Hematopoietic multipotent progenitor cell (in vitro differentiated cells): ENCODE measurements at places on chromosomes 6 and 20. TPM values are rescaled to one million over a fixed set of nuclear protein-coding genes. Genes with fewer than 3 reads are reported as not detected.

KHDC1 gene
- 3.0 TPM for total RNA-seq

DNA sequence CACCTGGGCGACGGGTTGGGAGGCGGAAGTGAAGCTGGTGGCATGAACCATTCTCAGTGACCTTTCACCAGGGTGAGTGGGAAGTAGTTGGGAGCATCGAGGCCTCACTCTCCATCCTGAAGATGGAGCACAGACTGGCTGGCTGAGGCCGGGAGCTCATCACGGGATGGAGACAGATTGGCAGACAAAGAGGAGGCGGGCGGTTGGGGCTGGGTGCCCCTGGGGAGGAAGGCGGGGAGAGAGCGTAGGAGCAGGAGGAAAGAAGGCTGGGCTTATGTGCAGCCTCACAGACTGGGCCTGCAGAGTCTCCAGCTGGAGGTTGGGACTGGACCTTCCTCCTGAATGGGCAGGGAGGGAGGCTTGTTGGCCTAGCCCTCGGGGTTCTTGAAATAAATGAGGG is 44.2 kb upstream of the SCRT2 start:
- no peak for DNase-seq

AGER gene
- total RNA-seq = 0.81 TPM

DNA sequence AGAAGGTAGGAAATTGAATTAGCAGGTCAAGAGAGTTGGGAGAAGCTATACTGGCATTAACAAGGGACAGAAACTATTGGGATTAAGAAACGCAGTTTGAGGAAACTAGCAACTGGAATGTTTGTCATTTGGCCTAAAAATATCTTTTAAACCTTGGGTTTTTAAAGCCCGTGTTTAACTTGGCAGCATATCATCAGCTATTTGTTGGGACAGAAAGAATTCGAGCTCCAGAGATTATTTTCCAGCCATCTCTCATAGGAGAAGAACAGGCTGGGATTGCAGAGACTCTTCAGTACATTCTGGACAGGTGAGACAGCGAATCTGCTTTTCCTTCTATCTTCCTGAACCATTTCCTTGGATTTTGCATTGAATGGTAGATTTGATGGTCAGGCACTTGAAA is 17.8 kb downstream of the ACTR5 start:
- no peak for DNase-seq

DNA sequence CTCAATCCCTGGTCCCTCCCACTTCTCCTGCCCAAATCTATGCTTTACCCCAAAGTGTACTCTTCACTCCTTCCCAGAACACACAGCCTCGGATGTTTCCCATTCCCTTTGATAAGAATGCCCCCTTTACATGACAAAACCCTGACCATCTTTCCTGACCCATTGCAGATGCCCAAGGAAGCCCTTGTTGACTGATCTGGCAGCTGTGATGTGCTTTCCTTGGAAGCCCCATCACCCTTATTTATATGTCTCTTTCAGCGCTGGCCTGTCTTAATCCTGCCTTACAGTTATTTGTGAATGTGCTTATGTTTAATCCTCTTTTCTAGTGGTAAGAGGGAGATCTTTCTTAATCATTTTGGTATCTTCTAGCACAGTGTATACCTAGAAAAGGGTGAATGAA is 523.1 kb downstream of the CD83 start:
- DNase-seq = no peak

DNA sequence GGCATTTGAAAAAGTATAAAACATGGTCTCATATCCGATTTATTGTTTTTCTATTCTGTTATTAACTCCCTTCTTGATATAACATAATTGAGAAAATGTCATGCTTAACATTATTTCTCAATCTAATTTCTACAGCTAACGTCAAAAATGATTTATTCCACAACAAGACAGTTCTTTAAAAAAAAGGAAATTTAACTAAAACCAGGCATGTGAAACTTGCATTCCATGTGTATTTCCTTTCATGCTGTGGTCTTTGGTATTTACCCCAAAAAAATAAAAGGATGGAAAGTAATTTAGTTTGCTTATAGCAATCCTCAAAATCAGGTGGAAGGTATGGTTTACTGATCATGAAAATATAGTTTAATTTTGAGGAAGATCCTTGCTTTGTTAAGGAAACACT is 142.8 kb downstream of the COL21A1 start:
- DNase-seq = no peak

DNA sequence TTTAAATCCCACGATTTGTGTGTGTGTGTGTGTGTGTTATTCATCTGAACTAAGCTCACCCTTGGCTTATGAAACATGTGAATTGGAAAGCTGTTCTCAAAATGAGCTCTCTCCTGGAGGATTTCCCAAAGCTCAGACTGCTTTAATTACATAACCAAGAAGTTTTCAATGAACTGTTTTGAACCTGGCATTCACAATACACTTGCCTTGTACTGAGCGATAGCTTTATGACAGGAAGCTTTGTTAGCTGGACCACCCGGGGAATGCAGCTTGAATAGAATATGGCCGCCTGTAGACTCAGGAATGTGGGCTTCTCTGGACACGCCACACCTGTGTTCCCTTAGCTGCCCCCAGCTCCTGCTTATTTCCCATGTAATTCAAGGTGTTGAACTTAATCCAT is 71.4 kb upstream of the PREP start:
- no peak for DNase-seq

DNA sequence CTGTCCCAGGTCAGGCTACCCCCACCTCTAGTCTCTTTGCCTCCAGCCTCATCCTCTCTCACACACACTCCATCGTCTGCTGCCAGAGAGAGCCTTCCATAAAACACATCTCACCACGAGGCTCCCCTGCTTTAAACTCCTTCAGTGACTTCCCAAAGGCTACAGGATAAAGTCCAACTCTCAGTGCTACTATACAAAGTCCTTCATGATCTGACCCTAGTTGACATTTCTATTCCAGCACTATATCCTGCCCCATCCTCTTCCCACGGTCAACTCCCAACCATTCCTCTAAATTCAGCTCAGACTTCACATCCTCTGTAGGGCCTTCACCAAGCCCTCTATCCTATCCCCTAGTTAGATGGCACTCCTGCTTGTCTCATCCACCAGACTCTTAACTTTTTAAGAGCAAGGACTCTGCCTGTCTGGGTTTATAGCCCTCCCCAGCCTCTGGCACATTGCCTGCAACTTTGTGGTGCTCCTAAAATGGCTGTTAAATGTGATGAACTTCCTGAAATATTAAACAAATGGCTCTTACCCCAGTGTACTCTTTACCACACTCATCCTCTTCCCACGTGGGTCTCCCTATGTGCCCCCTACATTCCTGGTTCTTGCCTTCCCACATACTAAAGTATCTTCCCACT is 36.1 kb downstream of the KIF16B start:
- no peak for DNase-seq

DNA sequence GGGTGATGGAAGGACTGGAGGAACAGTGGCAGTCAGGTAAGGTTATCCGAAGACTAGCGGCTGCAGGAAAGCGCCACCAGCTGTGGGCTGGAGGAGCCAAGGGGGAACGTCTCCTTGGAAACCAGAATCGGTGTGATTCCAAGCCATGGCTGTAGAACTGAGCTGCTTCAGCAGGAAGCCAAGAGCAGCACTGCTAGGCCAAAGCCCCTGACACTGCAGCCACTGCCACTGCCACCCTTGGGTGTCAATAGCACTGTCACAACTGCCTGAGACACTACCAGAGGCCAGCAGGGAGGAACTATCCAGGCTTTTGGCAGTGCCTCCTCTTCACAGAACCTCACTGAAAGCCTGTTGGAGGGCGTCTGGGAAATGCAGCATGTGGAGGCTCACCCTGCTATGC is 289.6 kb upstream of the SUPT3H start:
- no peak for DNase-seq

- DNase-seq = no peak
Measured at GRCh38 chr20:34439168-34439567, 76.1 kb downstream of the ITCH start.

DNA sequence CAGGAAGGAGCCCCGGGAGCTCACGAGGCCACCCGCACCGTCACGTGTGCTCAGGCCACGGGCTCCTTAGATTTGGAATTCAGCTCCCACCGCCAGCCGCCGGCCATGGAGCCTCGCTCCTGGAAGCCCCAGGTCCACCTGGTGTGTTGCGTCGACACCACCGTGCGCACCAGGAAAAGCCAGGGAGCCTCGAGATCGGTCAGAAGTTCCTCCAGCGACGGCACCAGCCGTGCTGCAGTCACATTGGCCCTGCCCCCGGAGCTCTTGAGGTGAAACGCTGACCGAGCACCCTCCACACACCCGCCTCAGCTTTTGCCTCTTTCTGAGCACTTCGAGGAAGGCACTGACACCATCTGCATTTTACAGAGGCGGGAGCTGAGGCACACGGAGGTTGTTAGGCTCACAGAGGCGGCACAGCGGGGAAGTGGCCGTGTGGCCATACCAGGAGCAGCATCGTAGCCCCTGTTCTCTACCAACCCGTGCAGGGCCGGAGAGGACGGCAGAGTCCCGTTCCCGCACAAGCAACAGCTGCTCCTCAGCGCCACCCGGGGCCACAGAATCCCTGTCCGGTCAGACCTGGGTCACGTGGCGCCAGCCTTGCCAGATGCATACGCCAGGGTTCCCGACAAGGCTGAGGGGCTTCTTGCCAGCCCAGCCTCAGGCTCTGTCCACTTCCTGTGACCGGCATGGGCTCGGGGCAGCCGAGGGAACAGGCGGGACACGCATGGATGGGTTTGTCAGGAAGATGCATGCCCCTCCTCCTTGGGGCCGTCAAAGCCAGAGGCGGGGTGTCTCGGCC is 7.6 kb downstream of the NKAIN4 start:
- no peak for DNase-seq

- DNase-seq = no peak
Measured at GRCh38 chr6:9020001-9020400, 584.7 kb upstream of the SLC35B3 start.

- DNase-seq = no peak
Measured at GRCh38 chr6:33416386-33417127, 1.4 kb downstream of the CUTA start.

GRCh38 chr20:32830437-32830836 is 10.7 kb downstream of the MAPRE1 start:
- DNase-seq = peak; percentile 69

DNA sequence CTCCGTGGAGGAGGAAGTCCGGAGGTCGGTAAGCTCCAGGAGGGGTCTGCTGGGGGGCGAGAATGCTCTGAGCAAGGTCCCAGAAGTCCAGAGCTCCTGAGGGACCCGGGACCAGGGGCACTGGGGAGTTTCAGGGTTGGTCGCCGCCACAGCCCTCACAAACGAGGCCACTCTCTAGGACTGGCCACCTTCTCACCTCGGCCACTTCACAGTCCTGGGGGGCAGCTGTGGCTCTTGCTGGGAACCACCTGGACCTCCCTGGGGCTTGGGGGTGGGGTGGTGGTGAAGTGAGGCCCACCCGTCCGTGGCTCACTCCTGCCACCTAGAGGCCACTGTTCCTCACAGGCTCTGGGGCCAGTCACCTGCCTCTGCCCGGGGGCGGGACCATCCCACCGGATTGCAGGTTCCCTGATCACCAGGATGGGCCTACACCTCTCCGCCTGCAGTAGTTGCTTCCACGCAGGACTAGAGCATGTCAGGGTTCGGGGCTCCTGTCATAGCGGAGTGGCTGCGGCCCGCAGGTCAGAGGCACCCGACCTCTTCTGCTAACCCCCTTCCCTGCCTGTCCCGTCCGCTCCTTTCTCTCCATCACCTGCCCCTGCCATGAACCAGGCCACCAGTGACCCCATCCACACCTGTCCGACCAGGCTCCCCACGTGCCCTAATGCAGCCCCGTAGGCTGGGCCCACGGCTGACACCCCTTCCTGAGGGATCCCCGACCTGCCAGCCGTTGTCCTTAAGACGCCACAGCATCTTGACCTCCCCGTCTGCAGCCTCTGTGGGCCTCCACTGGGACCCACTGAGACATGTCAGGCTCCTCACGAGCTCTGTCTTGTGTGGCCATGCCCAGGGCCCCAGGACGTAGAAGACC is 5.1 kb upstream of the TCEA2 start:
- DNase-seq = peak; percentile 76
